ENCODE measurements at places on chromosomes 16 and 17. TPM values are rescaled to one million over a fixed set of nuclear protein-coding genes. Genes with fewer than 3 reads are reported as not detected.

GP2 gene
- total RNA-seq, result 0.31 TPM

SLC5A11 gene
- 0.28 TPM for total RNA-seq

GDPD1 gene
- total RNA-seq, result 2.0 TPM

SOX8 gene
- total RNA-seq, result 1.4 TPM

RNF43 gene
- not detected for total RNA-seq

CBLN1 gene
- 0.19 TPM for total RNA-seq

TSPAN10 gene
- not detected for total RNA-seq

XAF1 gene
- 201 TPM for total RNA-seq

NLRP1 gene
- 26.1 TPM for total RNA-seq

SHCBP1 gene
- not detected for total RNA-seq

KRTAP9-8 gene
- total RNA-seq, result not detected

KRT32 gene
- total RNA-seq, result not detected

AMZ2 gene
- 49.1 TPM for total RNA-seq

G6PC1 gene
- total RNA-seq, result not detected

FMNL1 gene
- 56.4 TPM for total RNA-seq

KRT31 gene
- total RNA-seq, result not detected

SLC13A2 gene
- total RNA-seq, result not detected

MILR1 gene
- 18.3 TPM for total RNA-seq

PROCA1 gene
- 6.0 TPM for total RNA-seq

KIF18B gene
- not detected for total RNA-seq

KRTAP17-1 gene
- not detected for total RNA-seq

TBC1D3G gene
- total RNA-seq, result not detected

SMIM5 gene
- total RNA-seq, result 2.0 TPM

RAI1 gene
- 6.7 TPM for total RNA-seq

ICAM2 gene
- total RNA-seq, result 57.7 TPM

TBC1D3H gene
- not detected for total RNA-seq

SPATA22 gene
- not detected for total RNA-seq

KIF2B gene
- total RNA-seq, result not detected

CD300E gene
- 1.6 TPM for total RNA-seq

PRSS22 gene
- total RNA-seq, result not detected
